ENCODE measurements at places on chromosomes 6 and 20.
A peak's percentile ranks its signal among the peaks of the same experiment; 100 is the strongest.

GRCh38 chr6:10690651-10691445, 3.6 kb downstream of the C6orf52 start:
- no peak for DNase-seq

DNA sequence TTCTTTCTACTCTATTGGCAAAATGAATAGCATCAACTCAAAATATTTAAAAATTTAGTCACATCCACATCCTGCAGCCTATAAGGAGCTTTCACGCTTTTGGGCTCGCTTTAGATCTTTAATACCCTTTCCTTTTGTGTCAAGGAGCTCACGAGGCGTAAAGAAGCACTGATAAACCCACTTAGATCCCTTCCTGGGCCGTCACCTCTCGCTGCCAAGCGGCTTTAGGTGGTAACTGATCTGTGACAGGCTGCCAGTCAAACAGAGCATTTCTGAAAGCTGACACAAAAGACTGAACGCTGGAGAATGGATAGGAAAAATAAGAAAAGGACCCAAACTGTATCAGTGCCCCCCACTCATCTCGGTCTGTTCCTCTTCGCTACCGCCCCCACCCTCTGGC, 385.7 kb upstream of the MMS22L start:
- DNase-seq = no peak

- no peak for DNase-seq
Measured at GRCh38 chr6:108875161-108875555, 26.9 kb downstream of the ARMC2 start.

GRCh38 chr6:118645395-118645794, 6.0 kb downstream of the CEP85L start:
- no peak for DNase-seq

DNA sequence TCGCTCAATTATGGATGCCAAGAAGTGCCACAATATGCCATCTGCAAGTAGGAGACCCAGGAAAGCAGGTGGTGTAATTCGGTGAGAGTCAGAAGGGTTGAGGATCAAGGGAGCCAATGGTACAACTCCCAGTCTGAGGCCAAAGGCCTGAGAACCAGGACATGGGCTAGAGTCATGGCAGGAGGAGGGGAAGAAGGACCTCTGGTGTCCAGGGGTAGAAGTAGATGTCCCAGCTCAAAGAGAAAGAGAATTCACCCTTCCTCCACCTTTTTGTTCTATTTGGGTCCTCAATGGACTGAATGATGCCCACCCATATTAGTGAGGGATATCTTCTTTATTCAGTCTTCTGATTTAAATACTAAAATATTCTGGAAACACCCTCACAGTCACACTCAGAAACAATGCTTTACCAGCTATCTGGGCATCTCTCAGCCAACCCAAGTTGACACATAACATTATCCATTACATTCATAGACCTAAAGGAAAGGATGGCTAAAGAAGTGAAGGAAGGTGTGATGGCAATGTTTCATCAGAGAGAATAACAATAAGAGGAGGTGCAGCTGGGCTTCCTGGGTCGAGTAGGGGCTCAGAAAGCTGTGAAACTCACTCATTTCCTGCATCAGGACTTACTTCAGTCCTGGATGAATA, 21.2 kb upstream of the HLA-DQA1 start:
- no peak for DNase-seq

GRCh38 chr6:13349811-13350506, 21.6 kb upstream of the TBC1D7 start:
- no peak for DNase-seq

DNA sequence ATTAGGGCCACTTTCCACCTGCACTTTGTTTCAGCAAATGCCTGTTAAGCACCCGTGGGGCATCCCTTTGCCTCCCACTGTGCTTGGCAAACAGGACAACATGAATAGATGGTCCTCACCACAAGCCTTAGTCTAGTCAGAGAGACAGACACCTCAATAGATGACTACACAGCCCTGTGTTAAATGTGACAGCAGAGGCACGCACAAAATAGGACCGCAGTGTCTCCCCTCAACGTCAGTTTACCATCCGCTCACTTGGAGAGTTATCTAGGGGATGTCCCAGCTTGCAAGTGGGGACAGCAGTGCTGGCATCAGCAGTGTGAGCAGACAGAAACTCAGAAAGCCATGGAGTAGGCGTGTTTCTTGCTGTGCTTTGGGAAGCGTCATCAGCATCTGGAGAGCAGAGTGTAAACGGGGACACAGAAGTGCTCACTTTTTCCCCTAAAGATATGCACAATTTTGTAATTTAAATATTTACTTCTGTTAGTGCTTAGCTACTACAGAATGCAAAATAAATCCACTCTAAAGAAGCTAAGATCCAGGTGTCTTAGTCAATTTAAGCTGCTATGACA, 66.0 kb upstream of the TXNDC5 start:
- no peak for DNase-seq

GRCh38 chr6:24004062-24004461, 122.0 kb upstream of the NRSN1 start:
- DNase-seq = no peak

GRCh38 chr6:132357120-132357519, 44.2 kb downstream of the MOXD1 start:
- no peak for DNase-seq

- peak; percentile 37 for DNase-seq
Measured at GRCh38 chr6:73523434-73524123, 2.7 kb upstream of the EEF1A1 start.

- no peak for DNase-seq
Measured at GRCh38 chr6:16092990-16093389, 35.9 kb upstream of the MYLIP start.

DNA sequence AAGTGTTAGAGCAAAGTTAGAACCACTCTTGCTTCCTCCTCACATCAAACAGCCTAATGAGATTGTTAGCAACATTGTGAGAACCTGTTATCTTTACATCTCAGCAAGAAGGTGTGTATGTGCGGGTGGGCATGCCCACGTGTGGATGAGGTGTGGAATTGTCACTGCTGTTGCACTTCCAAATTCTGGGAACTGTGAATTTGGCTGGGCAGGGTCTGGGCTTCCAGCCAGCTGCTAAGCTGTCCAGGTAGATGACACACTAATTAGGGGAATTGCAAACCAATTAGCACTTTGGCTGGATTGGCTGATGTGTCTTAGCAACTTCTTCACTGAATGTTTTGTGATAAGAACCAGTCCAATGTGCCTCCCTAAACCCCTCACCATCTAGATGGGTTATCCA, 848.2 kb downstream of the DHX35 start:
- no peak for DNase-seq

- peak; percentile 12 for DNase-seq
Measured at GRCh38 chr6:44431118-44431725, 43.7 kb downstream of the CDC5L start.

DNA sequence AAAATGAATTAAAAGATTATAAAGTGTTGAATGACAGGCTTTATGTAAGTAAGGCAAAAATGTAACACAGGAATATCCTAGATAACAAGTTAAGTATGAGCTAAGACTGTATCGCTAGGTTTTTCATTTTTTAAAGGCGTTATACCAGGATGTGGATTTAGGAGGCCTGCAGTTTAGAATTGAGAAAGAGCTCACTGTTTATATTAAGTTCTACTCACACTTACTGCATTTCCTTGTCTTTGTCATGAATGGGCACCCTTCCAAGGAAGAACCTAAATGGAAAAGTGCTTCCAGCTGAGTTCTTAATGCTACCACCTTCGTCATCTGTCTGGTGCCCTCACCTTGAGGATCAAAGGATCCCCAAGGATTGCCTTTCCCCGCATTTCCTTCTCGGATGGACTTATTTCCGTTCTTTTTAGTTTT, 148.7 kb downstream of the SOX4 start:
- DNase-seq = no peak
